ENCODE measurements at places on chromosomes 13 and 19.

- DNase-seq = no peak
These were observed 11.6 kb downstream of the ATP4B start for GRCh38 chr13:113646376-113646775.

DNA sequence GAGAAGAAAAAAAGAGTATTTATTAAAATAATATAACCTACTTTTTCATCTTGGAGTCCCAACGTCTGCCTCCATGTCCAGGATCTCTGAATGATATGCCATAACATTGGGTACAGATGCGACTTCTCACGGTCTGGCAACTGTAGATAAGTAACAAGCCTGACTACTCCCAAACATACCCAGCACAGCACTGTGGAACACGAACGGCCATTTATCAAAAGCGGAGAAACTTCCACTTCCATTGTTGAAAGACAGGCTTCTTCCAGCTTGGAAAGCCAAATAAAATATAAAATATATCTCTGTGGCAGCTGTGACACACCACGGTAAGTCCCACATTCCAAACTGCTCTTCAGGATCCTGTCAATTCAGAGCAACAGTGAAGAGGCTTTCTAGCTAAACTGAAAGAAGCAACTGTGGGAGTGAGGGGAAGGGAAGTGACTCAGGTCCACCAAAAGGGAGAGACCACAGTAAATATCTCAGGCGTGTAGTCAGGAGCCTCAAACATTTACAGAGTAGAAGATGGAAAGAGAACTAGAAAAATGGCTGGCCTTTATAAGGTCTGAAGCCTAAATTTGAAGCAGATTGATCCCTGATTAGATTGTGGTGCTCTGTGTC, 331.7 kb downstream of the LIG4 start:
- no peak for DNase-seq

DNA sequence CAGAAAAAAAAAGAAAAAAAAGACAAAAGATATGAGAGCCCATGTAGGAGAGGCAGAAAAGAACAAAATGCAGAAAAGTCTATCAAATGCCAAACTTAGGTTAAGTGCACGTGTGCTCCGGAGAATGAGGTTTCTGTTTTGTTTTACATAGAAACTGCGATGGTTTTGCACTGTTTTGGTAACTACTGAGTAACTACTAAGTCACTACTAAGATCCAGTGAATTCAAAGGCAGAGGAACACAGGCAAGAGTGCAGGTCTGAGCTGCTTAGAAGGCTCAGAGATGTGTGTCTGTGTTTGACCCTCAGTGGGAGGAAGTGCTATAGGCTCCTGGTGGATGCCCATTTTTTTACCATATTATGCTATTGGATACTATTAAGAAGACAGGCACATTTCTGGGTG, 299.3 kb downstream of the NDFIP2 start:
- DNase-seq = no peak

- DNase-seq = peak; percentile 100
These were observed at the start of gene TECR for GRCh38 chr19:14529254-14530004. TSS of gene TECR (plus strand) at chr19:14529594. CDS start at chr19:14529697, 103 bp downstream.

GRCh38 chr19:52778811-52779210, 7.8 kb downstream of the ZNF600 start:
- DNase-seq = no peak

Measured in right cardiac atrium (tissue), 5 donors.